ENCODE measurements at places on chromosomes 4 and X. TPM values are rescaled to one million over a fixed set of nuclear protein-coding genes. Genes with fewer than 3 reads are reported as not detected.

GRCh38 chrX:93673869-93674271 is at the start of gene FAM133A:
TSS of gene FAM133A (plus strand) at chrX:93674206. CDS start at chrX:93709420, 35,214 bp downstream.
- DNase-seq: no peak

DNA sequence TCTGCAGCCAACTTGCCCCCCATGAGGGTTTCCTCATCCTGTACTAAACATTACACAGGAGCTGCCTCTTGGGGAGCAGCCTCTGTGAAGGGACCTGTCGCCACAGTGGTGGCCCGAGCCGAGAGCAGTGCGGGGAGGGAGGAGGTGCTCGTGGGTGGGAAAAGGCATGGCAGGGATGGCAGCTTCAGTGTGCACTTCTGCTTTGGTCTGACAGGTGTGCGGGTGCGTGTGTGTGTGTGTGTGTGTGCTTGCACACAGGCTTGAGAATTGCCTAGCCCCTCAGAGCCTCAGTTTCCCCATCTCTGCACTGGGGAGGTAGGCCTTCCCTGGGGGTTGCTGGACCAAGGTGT is 3.9 kb downstream of the SH3TC1 start:
- no peak for DNase-seq

GRCh38 chrX:129749069-129749468 is 10.3 kb downstream of the XPNPEP2 start:
- DNase-seq: no peak

DNA sequence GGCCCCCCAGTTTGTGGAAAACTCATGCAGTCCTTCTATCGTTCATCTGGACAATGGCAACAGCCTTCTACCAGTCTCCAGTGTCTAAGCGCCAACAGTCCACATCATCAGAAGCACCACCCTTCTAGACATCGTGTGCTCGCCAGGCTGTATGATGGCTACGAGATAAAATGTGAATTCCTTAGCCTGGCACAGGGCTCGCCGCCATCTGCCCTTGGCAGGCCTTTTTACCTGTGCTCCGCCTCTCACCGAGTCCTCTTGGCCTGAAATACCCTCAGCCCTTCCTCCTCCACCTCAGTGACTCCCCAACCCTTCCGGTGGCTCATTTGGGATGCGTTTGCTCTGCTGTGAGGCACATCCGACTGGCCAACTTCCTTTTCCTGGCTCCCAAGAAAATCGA is 15.9 kb upstream of the STS start:
- DNase-seq: no peak

The ASMT gene
- total RNA-seq: not detected

GRCh38 chr4:7083597-7084563 is 16.0 kb upstream of the GRPEL1 start:
- DNase-seq: no peak

Data from left lobe of liver (tissue), 2 donors.